ENCODE measurements at places on chromosomes 2 and 18. TPM values are rescaled to one million over a fixed set of nuclear protein-coding genes. Genes with fewer than 3 reads are reported as not detected.

Gene APCDD1
- 98.4 TPM for total RNA-seq

Gene CCDC150
- total RNA-seq, result 1.4 TPM

DNA sequence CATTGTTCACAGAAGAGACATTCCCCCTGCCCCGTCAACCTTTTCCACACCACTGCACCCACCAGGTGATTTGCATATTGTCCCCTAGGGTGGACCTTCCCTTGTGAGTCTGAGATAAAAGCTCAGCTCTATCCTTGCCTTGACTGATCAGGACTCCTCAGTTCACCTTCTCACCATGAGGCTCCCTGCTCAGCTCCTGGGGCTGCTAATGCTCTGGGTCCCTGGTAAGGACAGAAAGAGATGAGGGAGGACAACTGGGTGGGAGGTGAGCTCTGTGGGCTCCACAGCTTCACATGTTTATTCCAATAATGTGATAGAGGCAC lies 1160.1 kb downstream of the RPIA start:
- DNase-seq, result no peak

- DNase-seq, result no peak
These were observed 3.1 kb downstream of the PAIP2B start for GRCh38 chr2:71223767-71224333.

GRCh38 chr2:98946855-98947254 lies 10.8 kb upstream of the CRACDL start:
- DNase-seq, result no peak

- no peak for DNase-seq
These were observed 6.0 kb upstream of the CIB4 start for GRCh38 chr2:26646986-26647672.

DNA sequence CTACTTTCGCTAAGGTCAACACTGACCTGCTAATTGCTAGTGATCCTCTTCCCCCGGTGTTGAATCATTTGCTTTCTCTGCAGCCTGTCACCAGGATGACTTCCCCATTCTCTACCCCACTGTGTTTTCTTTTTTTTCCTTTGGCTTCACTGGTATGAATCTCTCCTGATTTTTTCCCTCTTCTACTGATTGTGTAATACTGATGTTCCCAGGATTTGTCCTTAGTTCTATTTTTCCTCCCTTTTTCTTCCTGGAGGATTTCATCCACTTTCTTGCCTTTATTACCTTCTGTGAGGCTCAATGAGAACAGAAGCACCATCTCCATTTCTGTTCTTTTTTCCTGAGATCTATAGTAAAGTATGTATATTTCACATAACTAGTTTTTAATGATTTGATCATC lies 14.1 kb upstream of the MSH2 start:
- DNase-seq, result no peak

DNA sequence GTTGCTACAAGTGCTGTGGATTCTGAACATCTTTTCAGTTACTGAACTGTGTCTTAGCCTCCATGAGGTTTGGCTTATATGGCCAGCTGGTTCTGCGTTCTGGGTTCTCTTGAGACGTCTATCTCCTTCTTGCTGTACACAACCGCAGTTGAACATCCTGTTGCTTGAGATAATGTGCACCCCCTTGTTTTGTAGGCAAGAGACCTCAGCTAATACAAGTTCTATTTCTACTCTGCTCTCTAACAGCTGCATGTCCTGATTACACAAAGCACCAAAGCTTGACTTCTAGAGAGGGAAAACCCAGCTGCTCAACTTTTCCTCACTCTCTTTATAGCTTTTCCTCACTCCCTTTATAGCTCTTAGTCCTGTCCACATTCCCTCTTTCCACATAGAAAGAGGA lies 176.0 kb downstream of the LTBP1 start:
- no peak for DNase-seq

- no peak for DNase-seq
These were observed 1.4 kb downstream of the NDUFA10 start for GRCh38 chr2:240023792-240024191.

All from ureter (tissue), 1 donor.